Right ventricle myocardium inferior (tissue), 1 donor: ENCODE measurements at places on chromosomes 11 and 22.

GRCh38 chr22:35502836-35503235 lies 37.8 kb upstream of the RASD2 start:
- no peak for DNase-seq

DNA sequence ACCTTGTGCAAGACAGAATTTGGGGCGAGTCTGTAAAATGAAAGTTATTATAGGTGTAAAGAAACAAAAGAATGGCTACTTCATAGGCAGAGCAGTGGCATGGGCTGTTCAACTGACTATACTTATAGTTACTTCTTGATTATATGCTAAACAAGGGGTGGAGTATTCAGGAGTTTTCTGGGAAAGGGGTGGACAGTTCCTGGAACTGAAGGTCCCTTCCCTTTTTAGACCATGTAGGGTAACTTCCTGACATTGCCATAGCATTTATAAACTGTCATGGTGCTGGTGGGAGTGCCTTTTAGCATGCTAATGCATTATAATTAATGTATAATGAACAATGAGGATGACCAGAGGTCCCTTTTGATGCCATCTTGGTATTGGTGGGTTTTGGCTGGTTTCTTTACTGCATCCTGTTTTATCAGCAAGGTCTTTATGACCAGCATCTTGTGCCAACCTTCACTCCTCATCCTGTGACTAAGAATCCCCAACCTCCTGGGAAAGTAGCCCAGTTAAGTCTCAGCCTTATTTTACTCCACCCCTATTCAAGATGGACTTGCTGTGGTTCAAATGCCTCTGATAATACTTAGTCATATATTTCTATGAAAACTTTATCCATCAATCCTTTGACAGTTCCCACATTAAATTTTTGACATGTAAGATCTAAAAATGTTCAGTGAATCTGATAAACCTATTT lies 118.6 kb downstream of the ARHGAP42 start:
- DNase-seq = no peak

GRCh38 chr11:15627560-15627959 lies 512.8 kb downstream of the INSC start:
- DNase-seq = no peak

- DNase-seq = peak; percentile 88
Observed at GRCh38 chr11:61923166-61924063, 6.0 kb upstream of the RAB3IL1 start.
